ENCODE measurements at places on chromosomes 4 and X.

GRCh38 chr4:38752372-38752940 lies 30.3 kb downstream of the TLR10 start:
- DNase-seq = no peak

- DNase-seq = no peak
Observed at GRCh38 chr4:3295837-3296624, 3.2 kb downstream of the RGS12 start.

DNA sequence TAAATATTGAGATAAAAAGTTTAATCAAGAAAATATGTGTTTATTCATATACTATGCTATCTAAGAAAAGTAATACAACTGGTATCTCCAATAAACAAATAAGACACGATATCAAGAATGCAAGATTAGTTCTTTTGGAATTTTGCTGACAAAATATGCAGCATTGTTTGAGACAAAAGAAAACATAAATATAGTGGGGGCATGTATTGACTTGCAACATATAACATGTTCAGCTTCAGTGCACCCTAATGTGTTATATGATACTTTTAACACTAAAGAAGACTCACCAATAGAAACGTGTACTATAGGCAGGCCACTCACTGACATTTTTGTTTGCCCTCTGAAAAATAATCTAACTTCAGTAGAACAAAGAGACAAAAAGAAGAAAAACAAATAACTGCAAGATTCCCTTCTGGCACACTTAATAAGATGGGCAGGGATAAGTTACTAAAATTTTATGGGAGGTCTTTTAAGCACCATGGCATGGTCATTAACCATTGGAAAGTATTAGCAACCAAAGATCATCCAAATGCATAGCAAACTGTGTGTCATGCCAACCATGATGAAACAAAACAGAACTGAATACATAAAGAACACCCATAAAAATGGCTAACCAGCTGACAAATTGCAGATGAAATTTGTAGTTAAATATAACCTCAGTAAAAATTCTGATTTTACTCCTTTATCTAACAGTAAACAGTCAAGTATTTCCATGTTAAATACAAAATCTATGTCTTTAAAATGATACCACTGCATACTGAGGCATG lies 447.9 kb upstream of the FAM241A start:
- DNase-seq = no peak

DNA sequence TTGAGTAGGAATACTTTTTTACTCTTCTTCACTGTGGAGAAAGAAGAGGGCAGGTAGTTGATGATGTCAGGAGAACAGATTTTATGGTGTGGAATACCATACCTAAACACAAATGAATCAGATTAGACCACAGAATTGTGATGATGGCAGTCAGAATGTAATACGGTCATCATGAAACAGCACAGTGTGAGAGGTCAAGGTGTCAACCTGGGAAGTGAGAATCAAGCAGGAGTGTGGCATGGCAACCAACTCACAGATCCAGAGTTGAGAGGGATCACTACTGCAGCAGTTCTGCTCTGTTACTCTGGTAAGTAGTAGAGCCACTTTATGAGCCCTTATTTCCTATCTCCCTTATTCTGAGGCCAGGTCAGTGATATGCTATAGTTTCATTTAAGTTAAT lies 27.7 kb downstream of the METTL14 start:
- DNase-seq = no peak

All from D341Med (cell line).